ENCODE measurements at places on chromosomes 6 and 20. TPM values are rescaled to one million over a fixed set of nuclear protein-coding genes. Genes with fewer than 3 reads are reported as not detected.

GRCh38 chr6:1819007-1819406 lies 209.3 kb downstream of the FOXC1 start:
- DNase-seq = no peak

DNA sequence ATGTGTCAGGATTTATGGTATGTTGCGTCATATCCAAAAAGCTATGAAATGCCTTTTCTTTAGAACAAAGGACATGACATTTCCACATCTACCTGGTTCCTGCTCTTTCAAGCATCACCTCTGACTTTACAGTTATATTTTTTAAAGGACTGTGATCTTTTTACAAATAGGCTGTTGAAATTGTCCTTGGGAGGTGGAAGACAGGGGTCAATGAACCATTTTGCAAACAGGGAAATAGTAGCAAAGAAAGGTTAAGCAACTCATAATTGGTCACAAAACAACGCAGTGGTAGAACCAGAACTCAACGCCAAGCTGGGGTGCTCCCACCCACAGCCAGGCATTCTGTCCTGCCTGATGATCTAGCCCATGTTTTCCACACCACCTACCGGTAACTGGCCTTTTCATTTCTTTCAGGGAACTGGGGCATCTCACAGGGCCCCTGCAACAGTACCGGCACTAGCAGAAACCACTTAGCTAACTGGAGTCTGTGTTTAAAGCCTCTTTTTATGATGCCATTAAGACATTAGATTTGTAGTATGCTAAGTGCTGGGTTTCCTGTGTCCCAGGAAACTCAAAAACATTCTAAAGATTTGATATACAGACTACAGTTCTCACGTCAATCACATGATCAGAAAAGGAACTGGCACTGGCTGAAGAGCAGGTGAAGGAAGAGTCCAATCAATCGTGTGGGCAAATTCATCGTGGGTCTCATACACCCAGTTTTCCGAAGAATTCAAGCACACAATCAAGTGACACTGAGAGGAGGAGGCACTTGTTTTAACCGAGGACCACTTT lies 13.9 kb downstream of the ZNF217 start:
- no peak for DNase-seq

- no peak for DNase-seq
Measured at GRCh38 chr6:66771626-66772025, 1064.6 kb upstream of the EYS start.

- no peak for DNase-seq
Measured at GRCh38 chr6:125815080-125815910, 24.5 kb downstream of the NCOA7 start.

GRCh38 chr20:49880177-49880576 lies 35.2 kb downstream of the SPATA2 start:
- no peak for DNase-seq

GRCh38 chr20:39270837-39271604 lies 308.9 kb downstream of the DHX35 start:
- DNase-seq = no peak

DNA sequence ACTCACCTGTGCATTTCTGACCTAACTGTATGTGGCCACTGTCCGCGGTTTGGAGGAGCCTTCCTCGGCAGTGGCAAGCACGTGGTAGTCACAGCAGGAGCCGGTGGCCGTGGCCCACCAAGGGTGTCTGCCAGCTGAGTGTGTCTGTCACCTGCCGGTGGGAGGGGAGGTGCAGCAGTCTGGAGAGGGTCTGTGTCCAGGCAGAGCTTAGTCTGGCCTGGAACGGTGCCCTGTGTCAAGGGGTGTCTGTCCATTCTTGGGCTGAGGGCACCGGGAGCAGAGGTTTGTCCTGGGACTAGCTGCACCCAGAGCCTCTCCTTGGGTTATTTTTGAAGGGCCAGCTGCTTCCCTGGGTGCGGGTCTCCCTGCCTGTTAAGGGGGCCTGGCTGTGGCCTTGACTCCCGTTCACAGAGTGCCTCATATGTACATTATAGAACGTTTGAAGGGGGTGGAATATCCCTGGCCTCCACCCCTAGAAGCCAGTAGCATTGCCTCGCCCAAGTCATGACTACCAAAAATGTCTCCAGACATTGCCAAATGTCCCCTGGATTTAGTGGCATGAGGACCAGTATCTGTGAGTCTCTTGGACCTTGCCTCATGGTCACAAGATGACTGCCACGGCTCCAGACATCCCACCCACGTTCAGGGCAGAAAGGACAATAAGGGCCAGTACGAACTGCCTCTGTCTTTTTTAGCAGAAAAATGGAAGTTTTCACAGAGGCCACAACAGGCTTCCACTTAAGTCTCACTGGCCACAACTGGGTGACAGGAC lies 5.2 kb downstream of the RBM38 start:
- no peak for DNase-seq

- DNase-seq = no peak
Measured at GRCh38 chr6:38348371-38348770, 291.4 kb downstream of the BTBD9 start.

GRCh38 chr20:58822149-58822548 lies 28.6 kb downstream of the GNAS-AS1 start:
- DNase-seq = no peak

GRCh38 chr20:52459150-52459549 lies 267.6 kb upstream of the ZFP64 start:
- DNase-seq = no peak

DNA sequence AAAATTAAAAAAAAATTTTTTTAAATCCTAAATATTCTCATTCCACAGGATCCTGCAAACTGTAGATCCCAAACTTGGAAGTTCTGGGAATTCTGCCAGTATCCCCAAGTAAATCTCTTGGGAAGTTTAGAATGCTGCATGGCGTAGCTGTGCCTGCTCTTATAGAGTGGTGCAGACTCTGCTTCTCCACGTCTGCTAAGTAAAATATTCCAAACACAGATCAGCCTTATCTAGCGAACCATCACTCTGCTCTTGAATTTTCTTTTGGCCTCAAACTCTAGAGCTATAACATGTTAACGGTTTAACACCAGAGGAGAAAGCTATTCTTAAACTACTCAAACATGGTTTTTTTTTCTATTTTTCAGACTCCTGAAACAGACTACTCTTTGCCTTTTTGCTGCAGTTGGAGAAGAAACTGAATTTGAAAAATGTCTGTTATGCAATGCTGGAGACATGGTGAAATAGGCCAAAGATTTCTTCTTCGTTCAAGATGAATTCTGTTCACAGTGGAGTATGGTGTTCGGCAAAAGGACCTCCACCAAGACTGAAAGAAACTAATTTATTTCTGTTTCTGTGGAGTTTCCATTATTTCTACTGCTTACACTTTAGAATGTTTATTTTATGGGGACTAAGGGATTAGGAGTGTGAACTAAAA lies 138.5 kb upstream of the AKAP12 start:
- no peak for DNase-seq

DNA sequence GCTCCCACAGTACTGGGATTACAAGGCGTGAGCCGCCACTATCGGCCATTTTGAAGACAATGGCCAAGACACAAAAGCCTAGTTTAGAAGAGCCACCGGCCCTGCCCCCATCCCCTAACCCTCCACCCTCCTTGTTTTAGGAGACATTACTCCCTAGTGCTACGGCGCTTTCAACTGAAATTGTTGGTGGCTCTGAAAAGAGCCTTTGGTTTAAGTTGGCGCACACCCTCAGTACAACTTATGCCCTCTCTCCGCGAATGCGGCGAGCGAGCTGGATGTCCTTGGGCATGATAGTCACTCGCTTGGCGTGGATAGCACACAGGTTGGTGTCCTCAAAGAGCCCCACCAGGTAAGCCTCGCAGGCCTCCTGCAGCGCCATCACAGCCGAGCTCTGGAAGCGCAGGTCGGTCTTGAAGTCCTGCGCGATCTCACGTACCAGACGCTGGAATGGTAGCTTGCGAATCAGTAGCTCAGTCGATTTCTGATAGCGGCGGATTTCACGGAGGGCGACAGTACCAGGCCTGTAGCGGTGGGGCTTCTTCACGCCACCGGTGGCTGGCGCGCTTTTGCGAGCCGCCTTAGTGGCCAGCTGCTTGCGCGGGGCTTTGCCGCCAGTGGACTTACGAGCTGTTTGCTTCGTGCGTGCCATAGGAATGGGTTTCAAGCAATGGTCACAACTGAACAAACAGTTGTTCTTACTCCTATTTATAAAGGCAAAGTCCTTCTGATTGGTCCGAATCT lies 114.9 kb upstream of the BTN3A2 start:
- peak; percentile 50 for DNase-seq

GRCh38 chr6:149433881-149434280 lies 33.8 kb downstream of the SUMO4 start:
- no peak for DNase-seq

DNA sequence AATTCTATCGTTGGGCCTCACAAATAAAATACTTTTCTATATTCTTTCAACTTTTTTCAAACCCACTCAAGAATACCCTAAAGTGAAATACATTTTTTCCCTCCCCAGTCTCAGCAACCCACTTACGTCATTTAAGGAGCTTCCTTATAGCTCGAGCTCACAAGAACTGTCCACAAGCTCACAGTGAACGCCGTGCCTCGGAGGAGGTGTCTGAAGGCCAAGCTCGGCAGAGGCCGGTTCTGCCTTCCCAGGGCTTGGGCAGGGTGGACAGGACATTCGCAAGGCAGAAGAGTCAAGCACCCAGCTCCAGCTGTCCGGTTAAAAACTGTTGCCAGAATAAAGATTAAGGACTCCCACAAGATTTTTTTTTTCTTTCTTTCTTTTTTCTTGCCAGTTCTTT lies 802.3 kb downstream of the QKI start:
- no peak for DNase-seq

DNA sequence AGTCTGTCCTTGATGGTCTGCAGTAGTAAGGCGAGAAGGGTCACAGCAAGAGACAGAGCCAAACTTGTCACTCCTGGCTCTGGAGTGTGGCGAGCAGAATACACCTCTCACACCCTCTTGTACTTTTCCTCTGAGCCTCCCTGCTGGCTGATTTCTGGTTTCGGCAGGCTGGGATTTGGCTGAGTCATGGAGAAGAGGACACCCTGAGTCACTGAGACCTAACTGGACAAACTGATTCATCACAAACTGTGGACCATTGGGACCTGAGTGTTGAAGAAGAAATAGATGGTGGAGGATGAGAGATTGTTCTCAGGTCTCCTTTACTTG lies 101.7 kb downstream of the F13A1 start:
- no peak for DNase-seq

DNA sequence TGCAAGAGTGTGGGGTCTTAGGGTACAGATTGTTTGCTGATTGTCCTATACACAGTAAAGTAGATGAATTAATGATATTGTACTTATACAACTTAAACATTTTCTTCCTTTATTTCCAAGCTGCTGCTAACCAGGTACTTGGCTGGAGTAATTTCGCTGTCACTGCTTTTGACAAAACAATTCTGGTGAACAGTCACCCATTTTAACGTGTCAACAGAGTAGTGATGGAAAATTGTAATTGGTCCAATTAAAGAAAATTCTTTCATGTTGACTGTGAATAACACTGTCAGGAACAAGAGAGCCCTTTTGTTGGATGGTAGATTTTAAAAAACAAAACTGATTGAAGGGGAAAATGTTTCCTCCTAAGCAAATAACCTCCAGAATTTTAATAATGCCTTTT lies 26.4 kb upstream of the MROH8 start:
- no peak for DNase-seq

DNA sequence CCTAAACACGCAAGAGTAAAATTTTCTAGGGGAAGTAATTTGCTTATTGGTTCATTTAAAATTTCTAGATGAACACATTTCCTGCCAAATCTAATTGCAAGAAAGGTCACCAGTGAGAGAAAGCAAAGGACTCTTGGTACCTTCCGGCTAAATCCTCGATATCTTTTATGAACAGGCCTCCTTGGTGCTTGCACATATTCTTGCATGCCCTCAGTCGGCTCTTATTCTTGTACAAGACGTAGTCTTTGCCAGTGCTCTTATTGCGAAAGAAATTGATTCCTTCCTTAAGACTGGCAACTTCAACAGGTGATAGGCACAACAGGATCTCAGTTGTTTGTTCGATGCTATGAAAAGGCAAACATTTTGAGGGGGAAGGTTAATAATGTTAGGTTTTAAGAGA lies 141.7 kb upstream of the CARMIL1 start:
- no peak for DNase-seq

DNA sequence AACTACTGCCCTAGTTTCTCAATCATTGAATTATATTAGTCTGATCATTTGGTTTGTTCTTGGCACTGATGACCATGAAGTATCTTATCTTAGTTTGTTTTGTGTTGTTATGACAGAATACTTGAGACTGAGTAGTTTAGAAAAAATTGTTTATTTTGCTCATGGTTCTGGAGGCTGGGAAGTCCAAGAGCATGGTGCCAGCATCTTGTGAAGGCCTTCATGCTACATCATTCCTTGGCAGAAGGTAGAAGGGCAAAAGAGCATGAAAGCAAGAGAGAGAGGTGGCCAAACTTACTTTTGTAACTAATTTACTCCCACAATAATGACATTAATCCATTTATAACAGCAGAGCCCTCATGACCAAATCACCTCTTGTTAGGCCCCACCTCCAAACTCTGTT lies 40.1 kb upstream of the ANKEF1 start:
- DNase-seq = no peak

- DNase-seq = no peak
Measured at GRCh38 chr6:20673458-20673857, 139.2 kb downstream of the CDKAL1 start.

DNA sequence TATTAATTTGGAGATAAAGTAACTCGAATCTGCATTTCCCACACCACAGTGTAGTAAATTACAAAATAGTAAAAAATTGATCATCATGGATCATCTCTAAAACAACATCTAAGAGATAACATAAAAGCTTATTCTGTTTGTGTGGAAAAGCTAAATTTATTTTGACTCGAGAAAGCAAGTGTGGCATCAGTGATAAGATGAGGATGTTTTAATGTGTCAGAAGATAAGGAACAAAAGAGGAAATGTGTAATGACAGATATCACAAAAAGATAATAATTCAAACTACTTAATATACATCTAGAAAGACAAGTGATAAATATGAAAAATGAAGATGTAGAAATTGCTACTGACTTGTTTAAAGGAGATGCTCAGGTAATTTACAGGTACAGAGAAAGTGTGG lies 74.1 kb downstream of the DNAH8 start:
- no peak for DNase-seq

The TOP1 gene
- total RNA-seq = 110 TPM

The PLCB4 gene
- 51.4 TPM for total RNA-seq

The LY6G5C gene
- total RNA-seq = 11.0 TPM

The SLC17A2 gene
- not detected for total RNA-seq

The FAM209B gene
- total RNA-seq = 0.55 TPM

The PFDN6 gene
- 54.9 TPM for total RNA-seq

The CDC5L gene
- 39.0 TPM for total RNA-seq

The B4GALT5 gene
- total RNA-seq = 48.9 TPM

The TREM1 gene
- total RNA-seq = not detected

The INSM1 gene
- total RNA-seq = 22.6 TPM

The PI16 gene
- not detected for total RNA-seq

The PDE7B gene
- total RNA-seq = 0.61 TPM

The PDCD2 gene
- total RNA-seq = 73.3 TPM

Data from neural crest cell (in vitro differentiated cells).